ENCODE measurements at places on chromosomes 12 and 14. TPM values are rescaled to one million over a fixed set of nuclear protein-coding genes. Genes with fewer than 3 reads are reported as not detected.

EFS gene
- not detected for total RNA-seq

BTBD7 gene
- 17.2 TPM for total RNA-seq

KRT83 gene
- total RNA-seq = not detected

RAB21 gene
- total RNA-seq = 5.4 TPM

RNASE7 gene
- total RNA-seq = not detected

PAPLN gene
- total RNA-seq = 16.3 TPM

EIF2S3B gene
- 7.8 TPM for total RNA-seq

KRT80 gene
- total RNA-seq = 0.65 TPM

LRCOL1 gene
- 2.2 TPM for total RNA-seq

PZP gene
- total RNA-seq = 0.22 TPM

KCNC2 gene
- not detected for total RNA-seq

KLHDC1 gene
- total RNA-seq = 3.8 TPM

GPX2 gene
- total RNA-seq = not detected

FGF6 gene
- total RNA-seq = not detected

NRXN3 gene
- not detected for total RNA-seq

SPRYD3 gene
- total RNA-seq = 8.9 TPM

NRL gene
- 1.6 TPM for total RNA-seq

STAC3 gene
- total RNA-seq = 0.40 TPM

SMCO3 gene
- 2.2 TPM for total RNA-seq

SLCO1A2 gene
- not detected for total RNA-seq

IRAK3 gene
- 8.5 TPM for total RNA-seq

FAM90A1 gene
- not detected for total RNA-seq

GPR162 gene
- 0.20 TPM for total RNA-seq

TTC9 gene
- 0.20 TPM for total RNA-seq

PHLDA1 gene
- 16.1 TPM for total RNA-seq

KERA gene
- total RNA-seq = not detected

TPCN1 gene
- total RNA-seq = 4.6 TPM

NKX2-8 gene
- total RNA-seq = not detected

RNF34 gene
- 116 TPM for total RNA-seq

NYNRIN gene
- 1.4 TPM for total RNA-seq

NTF3 gene
- under 0.01 TPM for total RNA-seq

SERPINA10 gene
- not detected for total RNA-seq

DCN gene
- total RNA-seq = not detected

MRPL52 gene
- 43.7 TPM for total RNA-seq

SLC2A3 gene
- 20.2 TPM for total RNA-seq

LRTM2 gene
- not detected for total RNA-seq

OR4E1 gene
- total RNA-seq = not detected

OVCH1 gene
- under 0.01 TPM for total RNA-seq

RNF41 gene
- total RNA-seq = 73.0 TPM

ARMH4 gene
- 1.8 TPM for total RNA-seq

MED13L gene
- 37.3 TPM for total RNA-seq

NOC4L gene
- 10.2 TPM for total RNA-seq

PITPNM2 gene
- total RNA-seq = 4.4 TPM

CLEC4D gene
- total RNA-seq = not detected

ACOT6 gene
- not detected for total RNA-seq

C12orf54 gene
- total RNA-seq = not detected

ARHGDIB gene
- total RNA-seq = 93.7 TPM

YY1 gene
- 31.6 TPM for total RNA-seq

ALDH1L2 gene
- 0.20 TPM for total RNA-seq

PCED1B gene
- 0.20 TPM for total RNA-seq

HOXC13 gene
- total RNA-seq = not detected

GEMIN2 gene
- total RNA-seq = 11.9 TPM

KCNA5 gene
- not detected for total RNA-seq

TPPP2 gene
- not detected for total RNA-seq

SPX gene
- total RNA-seq = not detected

LRIG3 gene
- total RNA-seq = 36.9 TPM

DIO2 gene
- total RNA-seq = not detected

TMEM132C gene
- total RNA-seq = not detected

All from lung microvascular endothelial cell (primary cell).